HEK293T (cell line): ENCODE measurements at places on chromosomes 12 and 14.

- no peak for DNase-seq
Observed at GRCh38 chr14:104356020-104356737, 217.8 kb downstream of the KIF26A start.

- DNase-seq, result no peak
Observed at GRCh38 chr12:20096430-20096829, 271.9 kb upstream of the PDE3A start.

GRCh38 chr12:24630856-24631255 is 318.0 kb downstream of the BCAT1 start:
- DNase-seq, result no peak

DNA sequence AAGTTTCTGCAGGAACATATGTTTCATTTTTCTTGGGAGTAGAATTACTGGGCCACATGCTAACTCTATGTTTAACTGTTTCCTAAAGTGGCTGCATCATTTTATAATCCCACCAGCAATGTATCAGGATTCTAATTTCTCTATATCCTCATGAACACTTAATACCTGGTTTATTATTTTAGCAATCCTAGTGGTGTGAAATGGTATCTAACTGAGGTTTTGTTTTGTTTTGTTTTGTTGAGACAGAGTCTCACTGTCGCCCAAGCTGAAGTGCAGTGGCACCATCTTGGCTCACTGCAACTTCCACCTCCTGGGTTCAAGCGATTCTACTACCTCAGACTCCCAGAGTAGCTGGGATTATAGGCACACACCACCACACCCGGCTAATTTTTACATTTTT is 6.5 kb downstream of the SPTLC2 start:
- DNase-seq, result no peak

- DNase-seq, result no peak
Observed at GRCh38 chr12:6233121-6233971, 33.1 kb downstream of the CD9 start.

DNA sequence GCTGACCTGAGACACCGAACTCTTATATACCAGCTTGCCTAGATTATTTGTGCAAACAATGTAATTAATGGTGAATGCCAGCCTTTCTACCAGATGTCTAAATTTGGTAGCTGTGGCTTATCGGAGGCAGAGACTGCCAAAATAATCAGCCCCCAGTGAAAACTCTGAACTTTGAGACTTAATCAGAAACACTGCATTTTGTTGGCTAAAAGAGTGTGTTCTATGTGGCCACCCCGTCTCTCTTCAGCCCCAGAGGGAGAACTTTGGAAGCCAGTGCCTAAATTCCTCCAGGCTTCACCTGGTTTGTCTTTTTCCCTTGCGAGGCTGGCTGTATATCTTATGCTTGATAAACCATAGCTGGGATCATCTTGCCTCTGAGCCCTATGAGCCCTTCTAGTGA is 90.1 kb downstream of the LMNTD1 start:
- DNase-seq, result no peak

- DNase-seq, result no peak
Observed at GRCh38 chr14:63895510-63895909, 42.7 kb downstream of the SYNE2 start.

- DNase-seq, result no peak
Observed at GRCh38 chr14:80425686-80426085, 214.4 kb upstream of the DIO2 start.
